ENCODE measurements at places on chromosomes 3 and 15.
A peak's percentile ranks its signal among the peaks of the same experiment; 100 is the strongest.

GRCh38 chr3:18351069-18351628, 74.0 kb downstream of the SATB1 start:
- DNase-seq: no peak

DNA sequence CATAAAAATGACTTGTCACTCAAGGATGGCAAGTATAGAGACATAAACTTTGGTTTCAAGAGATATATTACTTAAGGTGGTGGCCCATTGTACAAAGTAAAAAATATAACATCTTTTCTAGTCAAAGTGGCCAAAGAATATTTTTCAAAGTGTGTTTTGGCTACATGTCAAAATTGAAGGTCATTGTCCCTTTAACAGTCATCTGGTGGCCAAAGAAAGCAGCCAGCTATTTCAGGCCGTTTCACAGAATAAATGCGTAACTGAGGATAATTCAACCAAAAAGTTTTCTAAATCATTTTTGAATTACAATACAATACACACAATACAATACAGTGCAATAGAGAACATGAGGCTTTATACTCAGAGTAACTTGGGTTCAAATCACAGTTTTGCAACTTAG, 4.2 kb upstream of the CDIN1 start:
- DNase-seq: no peak

GRCh38 chr3:24829629-24830229, 335.1 kb upstream of the THRB start:
- DNase-seq: no peak

DNA sequence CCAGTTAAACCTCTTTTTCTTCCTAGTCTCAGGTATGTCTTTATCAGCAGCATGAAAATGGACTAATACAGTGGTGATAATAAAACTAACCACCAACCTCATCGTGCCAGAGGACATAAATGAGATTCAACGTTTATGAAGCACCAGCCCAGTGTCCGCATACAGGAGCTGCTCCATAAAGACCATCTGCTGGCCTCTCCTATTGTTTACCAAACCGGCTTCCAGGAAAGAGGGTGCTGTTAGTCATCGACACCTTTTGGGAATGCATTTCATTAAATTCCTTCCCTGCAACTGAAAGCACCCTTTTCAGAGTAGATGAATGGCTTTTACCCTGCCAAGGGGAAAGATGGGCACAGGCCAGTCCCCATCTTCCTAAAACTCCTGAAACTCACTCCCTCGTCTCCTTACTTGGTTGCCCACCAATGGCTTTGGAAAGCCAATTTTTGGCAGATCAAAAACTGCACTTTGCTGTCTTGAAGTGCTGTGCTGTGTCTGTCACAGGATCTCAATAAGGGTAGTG, 122.1 kb downstream of the AQP9 start:
- no peak for DNase-seq

- DNase-seq: no peak
These were observed 21.8 kb downstream of the MRPS11 start for GRCh38 chr15:88489321-88489720.

- DNase-seq: peak; percentile 19
These were observed at the start of the genes OSBPL10 and ZNF860 for GRCh38 chr3:31981206-31982181. TSS of gene OSBPL10 (minus strand) at chr3:31981262. CDS start at chr3:31981179, 83 bp downstream. TSS of gene ZNF860 (plus strand) at chr3:31981750. CDS start at chr3:31989080, 7,330 bp downstream.

- DNase-seq: no peak
These were observed 216.3 kb downstream of the STAG1 start for GRCh38 chr3:136535906-136536305.

- no peak for DNase-seq
These were observed 77.6 kb downstream of the POLR2M start for GRCh38 chr15:57784081-57784511.

DNA sequence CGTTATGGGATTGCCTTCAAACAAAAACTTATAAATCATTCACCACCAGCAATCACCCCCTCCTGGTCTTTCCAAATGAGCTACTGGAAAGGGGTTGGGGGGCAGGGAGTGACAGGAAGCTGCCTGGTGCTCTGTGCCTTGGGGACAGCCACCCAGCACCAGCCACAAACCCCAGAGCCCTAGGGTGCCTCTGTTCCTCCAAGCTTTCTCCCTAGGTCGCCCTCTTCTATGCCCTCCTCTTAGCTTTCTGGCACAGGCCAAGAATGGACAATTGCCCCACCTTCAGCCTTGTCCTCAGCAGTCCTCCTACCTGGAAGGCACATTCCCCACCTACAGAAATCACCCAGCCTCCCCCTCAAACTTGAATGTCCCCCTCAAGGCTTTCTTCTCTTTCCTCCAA, 3.3 kb downstream of the OXTR start:
- no peak for DNase-seq

DNA sequence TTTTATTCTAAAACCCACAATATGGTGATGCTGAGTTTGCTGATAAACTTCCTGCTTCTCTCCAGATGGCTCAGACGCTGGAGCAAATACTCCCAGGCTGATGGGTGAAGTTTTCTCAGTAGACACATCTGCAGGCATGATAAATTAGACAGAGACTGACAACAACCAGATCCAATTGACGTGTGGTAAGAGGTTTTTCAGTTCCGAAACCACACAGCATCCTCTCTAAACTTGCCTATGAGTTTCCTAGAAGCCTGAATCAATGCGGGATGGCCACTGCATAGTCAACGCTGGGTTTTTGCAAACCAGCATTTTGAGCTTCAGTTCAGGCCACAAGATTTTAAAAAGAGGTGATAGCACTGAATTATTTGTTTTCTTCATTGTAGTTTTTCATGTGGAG, 360.3 kb upstream of the ARRDC4 start:
- DNase-seq: no peak
